ENCODE measurements at places on chromosomes 12 and 14.
A peak's percentile ranks its signal among the peaks of the same experiment; 100 is the strongest.

DNA sequence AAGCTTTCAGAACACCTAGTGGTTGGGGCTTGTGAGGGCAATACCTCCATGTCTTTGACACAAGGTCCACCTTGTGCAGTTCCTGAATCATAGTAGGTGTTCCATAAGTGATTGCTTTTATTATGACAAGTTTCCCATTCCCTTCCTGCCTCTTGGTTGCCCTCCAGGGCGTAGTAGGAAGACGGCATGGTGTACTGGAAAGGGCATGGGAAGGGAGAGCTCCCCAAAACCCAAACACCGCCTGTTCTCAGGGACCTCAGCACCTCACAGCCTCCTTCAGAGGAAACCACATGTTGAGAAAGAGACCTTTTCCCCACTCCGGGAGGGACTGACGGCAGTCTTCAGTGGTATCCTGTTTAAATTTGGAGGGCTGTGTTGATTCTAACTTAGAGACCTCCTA is 21.1 kb downstream of the EVL start:
- no peak for DNase-seq

DNA sequence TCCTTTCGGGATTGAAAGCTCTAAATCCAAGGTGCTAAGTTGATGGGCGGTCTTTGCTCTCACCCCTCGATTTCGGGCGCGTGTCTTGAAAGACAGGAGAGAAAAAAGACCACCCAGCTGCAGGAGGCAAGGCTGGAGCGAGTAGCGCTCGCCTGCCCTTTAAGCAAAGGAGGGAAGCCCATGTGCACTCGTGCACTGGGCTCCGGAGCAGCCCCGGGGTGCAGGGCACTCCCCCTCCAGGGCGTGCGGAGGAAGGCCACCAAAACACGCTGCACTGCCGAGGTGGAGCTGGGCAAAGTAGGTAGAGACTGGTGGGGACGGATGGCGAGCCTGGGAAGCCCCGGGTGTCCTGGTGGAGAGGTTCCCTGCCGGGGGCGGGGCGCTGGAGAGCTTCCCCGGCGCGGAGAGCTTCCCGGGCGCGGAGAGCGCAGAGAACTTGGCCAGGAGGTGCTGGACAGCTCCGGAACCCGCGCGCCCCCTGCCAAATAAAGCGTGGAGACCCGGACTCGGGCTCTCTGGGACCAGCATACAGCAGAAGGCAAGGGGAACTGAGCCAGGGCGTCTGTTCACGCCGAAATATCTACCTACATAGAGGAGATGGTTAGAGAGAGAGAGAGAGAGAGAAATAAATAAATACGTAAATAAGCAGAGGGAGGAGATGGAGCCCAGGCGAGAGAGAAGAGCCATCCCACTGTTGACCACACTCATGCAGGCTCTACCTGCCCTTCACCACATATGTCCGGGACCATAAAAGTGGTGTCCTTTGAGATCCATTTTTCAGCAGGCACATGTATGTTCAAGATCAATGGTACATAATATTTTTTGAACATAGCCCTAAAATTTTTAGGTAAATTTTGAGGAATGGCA is 662 bp upstream of the NELL2 start:
- no peak for DNase-seq

- no peak for DNase-seq
These were observed 22.9 kb downstream of the DYRK4 start for GRCh38 chr12:4584896-4585295.

GRCh38 chr12:130514149-130514551 is 176.5 kb downstream of the PIWIL1 start:
- no peak for DNase-seq

- DNase-seq = peak; percentile 70
These were observed 5.1 kb upstream of the PSMA3 start for GRCh38 chr14:58239244-58240195.

- DNase-seq = no peak
These were observed 6.1 kb upstream of the IL26 start for GRCh38 chr12:68231691-68232090.

- peak; percentile 80 for DNase-seq
These were observed 9.2 kb upstream of the INF2 start for GRCh38 chr14:104680056-104680805.

GRCh38 chr14:80868260-80868659 is 73.3 kb downstream of the CEP128 start:
- no peak for DNase-seq

DNA sequence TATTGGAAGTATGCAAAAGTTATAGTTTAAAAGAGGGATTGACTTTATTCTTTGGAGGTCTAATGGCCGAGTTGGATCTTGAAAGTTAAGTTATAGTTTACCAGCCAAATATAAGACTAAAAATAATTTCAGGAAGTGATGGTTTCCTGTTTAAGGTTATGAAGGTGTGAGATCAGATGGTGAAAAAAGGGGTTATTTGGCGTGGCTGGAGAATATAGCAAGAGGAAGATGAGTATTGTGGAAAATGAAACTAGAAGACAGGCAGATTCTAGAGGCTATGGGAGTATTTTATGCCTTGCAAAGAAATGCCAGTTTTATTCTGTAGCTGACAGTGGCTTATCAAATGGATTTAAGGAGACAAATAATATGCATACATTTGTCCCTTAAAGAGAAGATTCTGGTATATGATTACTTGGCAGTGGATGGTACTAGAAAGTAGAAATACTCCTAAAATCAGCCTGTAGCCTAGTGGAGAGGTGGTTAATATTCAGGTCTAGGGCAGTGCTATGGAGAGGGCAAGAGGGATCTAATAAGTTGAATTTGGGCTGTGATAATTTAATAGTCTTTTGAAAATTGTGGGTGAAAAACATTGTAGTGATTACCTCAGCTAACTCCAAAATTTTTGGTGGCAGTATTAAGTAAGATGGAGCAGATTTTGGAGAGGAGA is 1091.8 kb upstream of the ATXN7L3B start:
- DNase-seq = no peak

DNA sequence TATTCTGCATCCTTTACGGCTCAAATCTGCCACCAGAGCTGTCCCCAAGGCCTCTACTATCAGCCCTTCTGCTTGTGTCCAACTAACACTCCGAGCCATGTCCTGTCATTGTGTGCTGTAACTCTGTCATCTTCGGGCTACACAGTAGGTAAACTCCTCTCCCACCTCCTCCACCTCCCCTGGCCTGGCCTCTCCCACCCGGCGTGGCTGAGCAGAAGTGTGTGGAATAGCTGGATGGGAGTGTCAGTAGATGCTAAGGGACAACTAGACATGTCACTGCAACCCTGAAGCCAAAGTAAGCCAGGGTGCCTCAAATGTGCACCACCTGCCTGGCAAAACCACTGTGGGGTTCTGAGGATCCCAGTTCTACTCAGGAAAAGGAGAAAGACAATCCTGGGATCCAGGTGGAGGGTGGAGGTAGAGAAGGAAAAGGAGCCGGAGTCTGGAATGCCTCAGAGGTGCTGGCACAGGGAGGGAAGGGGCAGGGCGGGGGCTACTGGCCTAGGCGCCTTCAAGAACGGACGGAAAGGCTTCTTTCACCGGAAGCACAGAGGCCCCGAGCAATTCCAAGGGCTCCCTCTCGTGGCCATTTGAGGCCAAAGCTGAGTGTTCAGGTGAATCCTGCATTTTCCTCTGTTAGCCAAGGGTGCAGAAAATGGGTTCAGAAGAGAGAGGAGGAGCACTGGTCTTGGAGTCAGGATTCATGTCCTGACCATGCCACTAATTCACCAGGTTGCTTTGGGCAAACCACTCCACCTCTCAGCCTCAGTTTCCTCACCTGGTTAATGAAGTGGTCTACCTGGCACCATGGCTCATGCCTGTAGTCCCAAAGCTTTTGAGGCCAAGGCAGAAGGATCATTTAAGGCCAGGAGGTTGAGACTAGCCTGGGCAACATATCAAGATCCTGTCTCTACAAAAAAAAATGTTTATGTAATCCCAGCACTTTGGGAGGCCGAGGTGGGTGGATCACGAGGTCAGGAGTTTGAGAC is 20.5 kb upstream of the FAM181A start:
- DNase-seq = peak; percentile 29

DNA sequence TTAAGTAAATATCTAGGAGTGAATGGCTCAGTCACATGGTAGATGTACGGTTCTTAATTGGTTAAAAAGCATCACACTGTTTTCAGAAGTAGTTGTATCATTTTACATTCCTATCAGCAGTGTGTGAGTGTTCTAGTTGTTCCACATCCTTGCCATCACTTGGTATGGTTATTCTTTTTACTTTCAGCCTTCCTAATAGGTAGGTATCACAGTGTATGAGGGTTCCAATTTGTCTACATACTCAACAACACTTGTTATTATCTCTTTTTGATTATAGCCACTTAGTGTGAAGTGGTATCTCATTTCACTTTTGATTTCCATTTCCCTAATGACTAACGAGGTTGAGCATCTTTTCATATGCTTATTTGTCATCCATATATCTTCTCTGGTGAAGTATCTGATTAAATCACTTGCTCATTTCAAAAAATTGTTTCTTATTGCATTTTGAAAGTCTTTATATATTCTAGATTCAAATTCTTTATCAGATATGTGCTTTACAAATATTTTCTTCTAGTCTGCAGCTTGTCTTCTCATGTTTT is 3.5 kb upstream of the SPRYD3 start:
- no peak for DNase-seq

- DNase-seq = no peak
These were observed 73.4 kb upstream of the ATP2B1 start for GRCh38 chr12:89781946-89782550.

DNA sequence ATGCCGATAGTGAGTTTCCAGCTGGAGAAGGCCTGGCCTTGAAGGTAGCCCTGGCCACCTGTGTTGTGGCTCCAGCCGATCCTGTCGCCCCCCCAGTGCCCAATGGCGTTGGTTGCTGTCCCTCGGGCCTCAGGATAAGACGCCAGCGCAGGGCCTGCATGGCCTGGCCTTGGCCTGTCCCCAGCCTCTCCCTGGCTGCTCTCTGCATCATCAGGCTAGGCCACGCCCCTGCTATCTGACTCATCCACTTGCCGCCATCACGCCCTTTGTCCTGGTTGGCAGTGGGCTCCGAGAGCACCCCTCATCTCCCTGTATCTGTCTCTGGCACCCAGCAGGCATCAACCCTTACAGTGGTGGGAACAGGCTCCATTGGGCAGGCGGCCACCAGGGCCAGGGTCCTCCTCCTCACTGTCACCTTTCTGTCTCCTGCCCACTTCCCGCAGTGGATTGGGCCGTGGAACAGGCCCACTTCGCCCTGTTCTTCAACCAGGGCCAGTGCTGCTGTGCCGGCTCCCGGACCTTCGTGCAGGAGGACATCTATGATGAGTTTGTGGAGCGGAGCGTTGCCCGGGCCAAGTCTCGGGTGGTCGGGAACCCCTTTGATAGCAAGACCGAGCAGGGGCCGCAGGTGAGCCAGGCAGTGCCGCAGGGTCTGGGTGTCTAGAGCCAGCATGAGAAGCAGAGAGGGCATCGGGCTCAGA is 25.6 kb downstream of the ALDH2 start:
- no peak for DNase-seq

- DNase-seq = no peak
These were observed 326.7 kb downstream of the DPF3 start for GRCh38 chr14:72567226-72567625.

DNA sequence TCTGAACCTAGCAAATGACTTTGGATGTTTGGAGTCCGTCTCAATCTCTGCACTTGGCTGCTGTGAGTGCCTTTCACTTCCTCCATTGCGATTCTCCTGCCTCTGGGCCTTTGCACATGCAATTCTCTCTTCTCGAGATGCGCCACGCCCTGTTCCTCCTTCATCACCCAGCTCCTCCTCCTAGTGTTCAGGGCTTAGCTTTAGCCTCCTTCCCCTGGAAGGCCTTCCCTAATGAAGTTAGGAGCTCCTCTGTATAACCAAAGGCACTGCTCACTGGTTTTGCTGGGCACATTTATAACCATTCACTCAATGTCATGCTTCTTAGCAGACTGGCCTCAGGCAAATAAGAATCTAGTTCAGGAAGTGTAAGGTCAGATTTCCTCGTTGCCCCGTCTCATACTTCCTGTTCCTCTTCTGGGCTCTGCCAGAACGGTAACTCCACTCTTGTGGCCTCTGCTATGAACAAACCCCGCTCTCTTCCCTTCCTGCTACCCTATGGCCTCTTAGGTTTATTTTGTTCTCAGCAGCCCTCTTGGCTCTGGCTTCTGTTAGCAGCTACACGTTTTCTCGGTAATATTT is 171.4 kb downstream of the CRADD start:
- no peak for DNase-seq

DNA sequence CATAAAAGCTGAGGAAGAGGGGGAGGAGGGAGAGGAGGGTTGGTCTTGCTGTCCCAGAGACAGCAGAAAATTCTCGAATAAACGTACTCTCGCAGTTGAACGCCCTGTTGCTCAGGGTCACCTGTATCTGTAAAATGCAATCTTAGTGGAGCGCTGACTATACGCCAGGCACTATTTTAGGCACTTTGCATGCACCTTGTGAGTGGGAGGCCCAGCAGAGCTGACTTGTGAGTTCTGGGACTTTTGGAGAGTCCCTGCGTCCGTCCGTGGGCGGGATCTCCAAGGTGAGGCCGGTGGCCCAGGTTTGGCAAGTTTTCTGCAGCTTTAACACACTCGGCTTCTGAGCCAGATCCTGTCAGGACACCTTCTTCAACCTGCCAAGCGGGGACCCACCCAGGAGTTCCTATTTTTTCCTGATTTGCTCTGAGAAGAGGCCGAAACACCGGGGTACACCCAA is 32.5 kb upstream of the PLEKHG6 start:
- DNase-seq = no peak

DNA sequence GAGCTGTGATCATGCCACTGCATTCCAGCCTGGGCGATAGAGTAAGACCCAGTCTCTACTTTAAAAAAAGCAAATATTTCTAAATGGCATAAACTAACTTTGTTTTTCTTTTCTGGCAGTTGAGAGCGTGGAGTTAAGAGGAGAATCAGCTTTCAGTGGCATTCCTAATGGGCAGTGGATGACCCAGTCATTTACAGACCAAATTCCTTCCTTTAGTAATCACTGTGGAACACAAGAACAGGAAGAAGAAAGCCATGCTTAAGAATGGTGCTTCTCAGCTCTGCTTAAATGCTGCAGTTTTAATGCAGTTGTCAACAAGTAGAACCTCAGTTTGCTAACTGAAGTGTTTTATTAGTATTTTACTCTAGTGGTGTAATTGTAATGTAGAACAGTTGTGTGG is 21.2 kb downstream of the TDG start:
- DNase-seq = no peak

GRCh38 chr14:77120771-77121743 is 20.5 kb downstream of the ZDHHC22 start:
- DNase-seq = no peak

- DNase-seq = no peak
These were observed 17.3 kb downstream of the BAZ1A start for GRCh38 chr14:34857689-34858449.

Data from nucleus accumbens (tissue), 56 donors.